ENCODE measurements at places on chromosomes 7 and 10.

DNA sequence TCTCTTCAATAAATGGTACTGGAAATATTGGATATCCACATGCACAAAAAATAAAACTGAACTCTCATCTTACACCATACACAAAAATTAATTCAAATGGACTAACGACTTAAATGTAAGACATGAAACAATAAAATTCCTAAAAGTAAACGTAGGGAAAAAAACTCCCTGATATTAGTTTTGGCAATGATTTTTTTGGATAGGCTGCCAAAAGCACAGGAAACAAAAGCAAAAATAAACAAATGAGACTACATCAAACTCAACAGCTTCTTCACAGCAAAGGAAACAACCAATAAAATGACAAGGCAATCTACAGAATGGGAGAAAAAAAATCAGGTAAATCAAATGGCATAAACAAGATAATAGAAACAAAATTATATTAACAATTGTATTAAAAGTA is 65.7 kb downstream of the ORC5 start:
- no peak for DNase-seq

GRCh38 chr7:120554960-120555571 is 282.1 kb downstream of the KCND2 start:
- no peak for DNase-seq

GRCh38 chr7:83550100-83550499 is 98.8 kb downstream of the SEMA3E start:
- DNase-seq, result no peak

DNA sequence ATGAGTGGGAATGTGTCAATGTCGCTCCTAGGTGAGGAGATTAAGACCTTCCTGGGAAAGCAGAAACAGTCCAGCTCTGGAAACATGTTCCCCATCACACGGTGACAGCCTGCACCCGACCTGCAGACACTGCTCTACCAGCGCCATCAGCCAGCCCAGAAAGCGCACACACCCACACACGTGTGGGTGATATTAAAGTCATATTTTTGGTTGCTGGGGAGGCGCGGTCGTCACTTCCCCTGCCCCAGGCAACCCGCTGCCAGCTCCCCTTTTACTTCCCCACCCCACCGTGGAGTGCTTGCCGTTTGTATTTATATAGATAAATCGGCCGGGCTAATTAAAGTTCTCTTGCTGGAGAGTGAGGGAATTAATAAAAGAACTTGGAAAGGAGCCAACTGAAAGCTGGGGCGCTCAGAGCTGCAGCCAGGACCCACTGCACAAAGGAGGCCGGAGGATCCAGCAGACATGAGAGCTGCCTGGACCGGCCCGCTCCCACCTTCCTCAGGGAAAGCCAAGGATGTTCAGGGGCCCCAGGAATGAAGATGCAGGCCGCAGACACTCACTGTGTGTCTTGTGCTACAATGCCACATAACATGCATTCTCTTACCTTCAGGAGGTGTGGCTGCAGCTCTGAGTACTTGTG is 145.2 kb upstream of the UNC5B start:
- no peak for DNase-seq

DNA sequence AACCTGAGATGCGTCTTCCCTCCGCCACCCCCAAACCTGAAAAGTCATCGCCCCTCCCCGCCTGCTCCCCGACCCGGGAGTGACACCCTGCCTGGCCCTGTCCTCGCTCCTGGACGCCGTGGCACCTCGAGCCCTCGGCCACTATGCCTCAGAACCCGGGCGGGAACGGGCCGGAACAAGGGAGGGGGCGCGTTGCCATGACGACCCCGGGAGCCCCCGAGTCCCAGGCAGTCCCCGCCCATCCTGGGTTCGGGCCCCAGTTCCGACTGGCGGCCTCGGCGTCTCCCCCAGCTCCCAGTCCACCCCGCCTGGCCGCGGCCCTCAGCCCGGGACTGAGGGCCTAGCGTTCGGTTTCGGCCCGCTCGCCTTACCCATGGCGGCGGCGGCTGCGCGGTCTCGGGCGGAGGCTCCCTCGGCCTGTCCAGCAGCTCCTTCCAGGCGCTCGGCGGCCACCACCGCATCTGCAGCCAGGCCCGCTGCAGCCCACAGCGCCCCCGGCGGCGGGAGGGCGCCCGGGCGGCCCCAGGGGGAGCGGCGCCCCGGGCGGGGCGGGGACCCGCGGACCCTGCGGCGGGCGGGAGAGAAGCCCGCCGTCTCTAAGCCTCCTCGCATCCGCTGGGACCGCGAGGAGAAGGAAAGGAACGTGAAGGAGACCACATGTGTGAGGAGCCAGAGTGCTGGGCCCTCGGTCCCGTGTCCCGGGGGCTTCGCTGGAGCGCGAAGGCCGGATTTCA is at the start of gene RUFY2:
Gene RUFY2, minus strand, starts transcription at position 463 of the 734 bp plus-strand sequence. Its CDS starts 88 bp downstream, at position 375.
- DNase-seq, result peak; percentile 88

GRCh38 chr10:96488161-96488935 is 25.4 kb downstream of the TLL2 start:
- DNase-seq, result no peak

- peak; percentile 75 for DNase-seq
Measured at GRCh38 chr10:101986624-101986971, 69.4 kb downstream of the ARMH3 start.

DNA sequence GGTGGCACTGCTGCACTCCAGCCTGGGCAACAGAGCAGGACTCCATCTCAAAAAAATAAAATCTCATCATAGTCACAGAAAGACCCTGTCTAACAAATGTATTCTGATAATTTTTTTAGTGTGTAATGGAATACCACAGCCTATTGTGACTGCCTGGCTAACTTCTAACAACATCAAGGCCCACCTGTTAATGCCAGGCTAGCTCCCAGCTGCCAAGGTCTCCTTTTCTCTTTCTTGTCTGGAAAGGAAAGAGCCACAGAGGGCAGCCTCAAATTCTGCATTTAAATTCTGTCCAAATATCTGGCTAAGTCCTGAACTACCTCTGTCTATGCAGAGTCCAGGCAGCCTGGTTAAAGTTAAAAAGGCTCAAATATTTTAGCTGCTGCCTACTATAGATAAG is 700.9 kb downstream of the MAGI2 start:
- no peak for DNase-seq

DNA sequence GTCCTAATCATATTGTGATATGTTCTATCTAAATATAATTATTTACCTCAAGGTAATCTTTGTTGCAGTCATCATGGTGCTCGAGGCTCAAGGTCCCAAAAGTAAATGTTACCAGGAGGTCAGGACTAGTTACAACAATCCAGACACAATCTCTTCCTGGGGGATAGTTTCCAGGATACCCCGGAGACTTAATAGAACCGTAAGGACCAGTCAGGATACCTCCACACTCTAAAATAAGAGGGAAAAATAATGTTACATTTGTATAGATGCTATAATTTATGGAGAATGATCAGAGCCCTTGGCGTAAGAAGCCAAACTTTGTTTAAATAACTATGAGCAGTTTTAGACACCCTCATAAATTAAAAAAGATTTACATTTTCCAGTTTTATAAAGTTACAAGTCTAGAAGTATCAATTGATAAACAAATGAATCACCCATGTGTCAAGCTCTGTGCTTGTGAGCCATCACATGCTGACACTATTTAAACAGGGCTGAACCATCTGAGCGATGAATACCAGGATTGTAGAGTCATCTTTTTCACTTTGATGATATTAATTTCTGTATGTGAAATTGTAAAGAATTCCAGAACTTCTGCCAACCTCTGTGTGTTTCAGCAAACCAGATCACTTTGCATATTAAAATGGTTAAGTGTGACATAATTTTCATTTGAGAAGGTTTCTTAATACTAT is 41.3 kb downstream of the CUBN start:
- no peak for DNase-seq

- DNase-seq, result no peak
Measured at GRCh38 chr7:2855386-2855785, 11.3 kb upstream of the GNA12 start.

DNA sequence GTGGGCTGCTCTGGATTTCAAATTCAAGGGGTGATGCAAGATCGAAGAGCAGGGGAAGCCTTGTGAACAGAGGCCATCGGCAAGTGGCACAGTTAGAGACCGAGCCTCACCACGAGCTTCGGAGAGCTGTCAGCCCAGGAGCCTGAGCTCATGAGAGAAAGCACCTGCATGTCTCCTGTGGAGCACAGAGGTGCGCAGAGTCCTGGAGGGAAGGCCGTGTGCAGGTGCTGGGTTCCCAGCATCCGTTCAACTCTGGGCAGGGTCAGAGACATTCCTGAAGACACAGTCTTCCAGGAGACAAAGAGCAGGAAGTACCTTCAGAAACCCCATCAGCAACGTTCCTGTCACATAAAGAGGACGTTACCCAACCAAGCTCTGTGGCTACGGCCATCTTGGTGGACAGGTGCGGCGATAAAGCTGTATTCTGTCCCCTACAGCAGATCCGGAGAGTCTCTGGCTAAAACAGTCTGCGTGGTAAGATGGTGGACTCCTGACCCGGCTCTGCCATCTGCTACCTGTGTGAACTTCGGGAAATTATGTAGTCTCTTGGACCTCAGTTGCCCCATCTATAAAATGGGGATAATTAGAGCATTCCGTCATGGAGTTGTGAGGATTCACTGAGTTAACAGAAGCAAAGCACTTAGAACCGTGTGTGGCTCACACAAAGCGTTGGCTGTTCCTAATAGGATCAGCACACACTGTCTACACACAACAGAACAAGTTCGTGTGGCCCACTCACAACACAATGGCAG is 40.6 kb downstream of the NOD1 start:
- no peak for DNase-seq

DNA sequence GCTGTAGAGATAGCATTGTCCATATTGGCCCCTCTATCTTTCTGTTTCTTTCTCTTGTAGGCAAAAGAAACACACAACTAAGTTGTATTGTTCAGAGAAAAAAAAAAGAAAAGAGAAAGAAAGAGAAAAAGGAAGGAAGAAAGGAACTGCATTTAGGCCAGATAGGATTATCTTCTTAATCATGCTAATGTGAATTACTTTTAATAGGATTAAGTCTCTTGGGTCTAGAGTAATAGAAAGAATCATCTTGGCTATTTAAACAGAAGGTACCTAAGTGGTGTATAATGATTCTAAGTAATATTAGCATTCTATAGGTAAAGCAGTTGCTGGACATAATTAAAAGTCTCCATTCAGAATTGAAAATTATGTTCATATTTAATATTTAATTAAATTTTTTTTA is 42.2 kb downstream of the GPR85 start:
- no peak for DNase-seq

DNA sequence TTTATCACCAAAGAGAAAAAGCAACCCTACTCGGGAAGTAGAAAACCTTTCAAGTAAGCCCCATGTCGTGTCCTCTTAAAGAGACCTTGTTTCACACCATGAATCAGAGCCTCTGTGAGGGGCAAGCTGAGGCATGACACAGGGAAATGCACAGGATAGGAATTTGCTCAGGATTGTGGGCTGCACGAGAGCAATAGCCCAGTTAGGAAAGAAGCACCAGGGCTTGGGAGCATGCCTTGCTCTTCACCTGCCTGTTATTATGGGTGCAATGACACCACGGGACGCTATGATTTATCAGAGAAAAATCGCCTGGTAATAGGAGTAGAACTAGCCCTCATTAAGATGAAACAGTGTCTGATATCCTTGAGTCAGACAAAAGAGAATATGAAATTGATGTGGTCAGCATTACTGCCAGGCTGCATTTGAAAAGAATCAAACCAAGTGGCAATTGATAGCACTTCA is 562.9 kb upstream of the NRP1 start:
- DNase-seq, result no peak
